ENCODE measurements at places on chromosomes 2 and 18. TPM values are rescaled to one million over a fixed set of nuclear protein-coding genes. Genes with fewer than 3 reads are reported as not detected.

- no peak overlapping the region for H3K4me3 ChIP-seq
- no peak for DNase-seq
- H3K36me3 ChIP-seq, result no peaks in the 10 kb centered on the region
- H3K4me1 ChIP-seq, result no peaks in the 10 kb centered on the region
Measured at GRCh38 chr2:229090225-229090624, 180.9 kb downstream of the PID1 start.

DNA sequence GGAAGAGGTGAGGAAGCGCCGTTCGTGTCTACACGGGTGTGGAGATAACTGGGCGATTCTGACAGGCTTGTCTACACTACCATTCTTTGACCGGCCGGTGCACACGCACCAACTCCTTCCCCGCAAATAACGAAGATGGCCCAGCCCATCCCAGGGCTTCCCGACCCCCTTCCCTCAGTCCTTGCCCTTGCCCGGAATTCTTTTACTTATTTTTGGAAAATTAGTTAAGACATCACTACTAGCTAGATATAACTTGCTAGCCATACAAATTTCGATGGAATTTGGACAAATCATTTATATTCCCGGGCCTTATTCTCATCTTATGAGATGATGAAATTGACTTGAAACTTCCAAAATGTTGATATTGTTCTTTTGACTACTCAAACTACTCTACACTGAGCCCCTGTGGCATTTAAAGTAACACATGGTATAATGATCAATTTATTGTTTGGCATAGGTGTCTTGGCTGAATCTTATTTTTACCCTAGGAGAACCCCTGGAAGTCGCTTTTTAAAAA lies 1.3 kb downstream of the ERICH2 start:
- H3K4me3 ChIP-seq, result peak overlapping the region; percentile 61
- DNase-seq, result no peak
- no peaks in the 10 kb centered on the region for H3K27me3 ChIP-seq
- no peaks in the 10 kb centered on the region for H3K4me1 ChIP-seq

DNA sequence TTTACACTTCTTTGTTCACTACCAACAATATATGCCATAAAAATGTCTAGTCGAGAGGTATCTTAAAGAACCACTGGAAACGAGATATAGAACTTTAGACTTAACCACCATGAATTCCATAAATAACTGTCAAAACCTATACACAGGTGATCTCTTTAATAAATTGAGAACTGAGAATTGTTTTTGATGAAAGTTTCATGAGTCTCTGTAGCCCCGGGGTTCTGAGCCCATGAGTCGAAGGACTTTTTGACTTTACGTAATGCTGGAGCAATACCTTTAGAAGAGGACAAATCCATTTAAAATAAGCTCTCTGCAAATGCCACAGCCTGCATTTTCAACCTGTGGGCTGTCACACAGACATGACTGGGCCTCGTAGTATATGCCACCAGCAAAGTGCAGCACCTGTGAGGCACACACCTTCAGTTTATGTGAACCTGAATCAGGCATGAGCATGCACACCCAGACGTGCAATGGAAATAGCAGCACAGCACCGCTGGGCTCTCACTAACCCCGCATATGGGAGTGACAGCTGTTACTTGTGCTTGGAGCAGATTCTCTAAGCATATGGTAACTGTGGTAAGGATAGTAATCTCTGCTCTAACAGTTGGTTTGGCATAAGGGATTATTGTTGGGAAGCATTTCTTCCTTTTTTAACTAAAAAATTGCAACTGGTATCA lies 383.2 kb downstream of the SOCS6 start:
- no peak for DNase-seq
- no peaks in the 10 kb centered on the region for H3K27me3 ChIP-seq

DNA sequence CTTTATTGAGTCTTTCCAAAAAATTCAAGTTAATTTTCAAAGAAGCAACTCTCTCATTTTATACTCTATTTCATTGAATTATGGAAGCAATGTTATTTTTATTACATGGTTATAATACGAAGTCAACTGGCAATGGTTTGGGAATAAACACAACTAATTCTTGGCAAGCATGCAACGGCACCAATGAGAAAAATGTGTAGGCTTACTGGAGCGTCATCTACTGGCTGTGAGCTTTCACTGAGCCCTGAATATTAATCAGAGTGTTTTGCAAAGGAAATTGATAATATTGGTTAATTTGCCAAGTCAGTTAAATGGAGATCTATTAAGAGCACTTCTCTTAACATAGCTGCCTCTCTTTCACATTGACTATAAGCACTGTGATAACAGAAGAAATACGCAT lies 163.9 kb downstream of the IKZF2 start:
- H3K36me3 ChIP-seq, result no peaks in the 10 kb centered on the region
- H3K4me1 ChIP-seq, result no peaks in the 10 kb centered on the region
- H3K4me3 ChIP-seq, result no peak overlapping the region
- H3K27ac ChIP-seq, result no peak overlapping the region

DNA sequence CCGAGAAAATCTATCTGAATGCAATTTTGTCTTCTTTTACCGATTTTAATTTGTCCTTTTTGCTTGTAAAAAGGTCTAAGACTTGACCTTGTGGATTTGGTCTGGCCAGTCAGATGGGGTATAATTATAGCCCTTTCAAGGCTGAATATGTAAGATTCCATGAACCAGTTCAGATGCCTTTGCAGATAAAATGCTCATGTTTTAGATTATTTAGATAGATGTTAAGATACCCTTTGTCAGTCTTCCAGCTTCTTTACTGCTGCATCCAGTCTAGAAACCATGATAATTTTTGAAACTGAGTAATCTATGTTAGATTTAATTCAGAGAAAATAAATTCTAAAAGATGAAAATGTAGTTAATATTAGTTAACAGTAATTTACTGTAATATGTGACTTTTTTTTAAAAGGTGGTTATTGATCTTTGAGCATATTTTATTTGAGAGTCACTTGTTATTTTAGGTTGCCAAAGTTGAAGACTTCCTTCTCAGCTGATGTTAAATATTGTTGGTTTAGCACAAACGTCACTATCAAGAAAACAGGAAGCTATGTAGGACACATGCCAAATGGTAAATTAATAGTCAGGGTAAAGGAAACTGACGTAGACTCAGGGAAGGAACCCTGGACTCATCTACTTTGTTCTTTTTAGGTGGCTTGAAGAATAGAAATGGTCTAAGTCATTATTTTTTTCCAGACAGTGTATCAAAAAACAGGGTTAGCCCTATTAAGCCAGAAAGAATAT lies 29.8 kb downstream of the BABAM2 start:
- no peaks in the 10 kb centered on the region for H3K27me3 ChIP-seq
- DNase-seq, result no peak
- no peaks in the 10 kb centered on the region for H3K4me1 ChIP-seq

DNA sequence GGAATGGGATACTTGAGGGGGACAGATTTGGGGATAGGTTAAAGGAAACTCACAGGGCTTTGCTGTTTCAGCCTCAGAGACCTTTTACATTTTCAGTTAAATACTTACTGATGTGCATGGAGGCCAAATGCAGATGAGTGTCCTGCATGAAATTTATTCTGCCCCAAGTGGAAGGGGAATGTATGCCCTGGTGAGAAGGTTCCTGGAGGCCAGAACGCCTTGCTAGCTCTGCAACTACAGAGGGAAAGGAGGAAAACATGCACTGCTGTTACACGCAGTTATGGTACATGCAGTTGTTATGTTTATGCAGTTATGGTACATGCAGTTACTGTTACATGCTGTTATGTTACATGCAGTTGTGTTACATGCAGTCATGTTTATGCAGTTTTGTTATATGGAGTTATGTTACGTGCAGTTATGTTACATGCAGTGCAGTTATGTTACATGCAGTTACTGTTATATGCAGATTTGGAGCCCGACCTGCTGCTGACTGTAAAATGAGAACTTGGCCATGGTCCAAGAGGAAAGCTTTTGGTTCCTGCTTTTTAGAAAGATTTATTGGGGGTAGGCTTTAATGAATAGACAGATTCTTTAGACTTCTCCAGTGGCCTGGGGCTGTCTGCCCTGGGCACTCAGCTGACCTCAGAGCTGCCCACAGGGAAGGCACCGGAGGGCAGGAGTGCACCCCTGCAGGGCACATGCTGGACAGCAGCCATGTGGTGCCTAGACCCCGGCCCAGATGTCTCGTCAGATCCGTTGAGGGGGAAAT lies 84.1 kb downstream of the LDLRAD4 start:
- H3K27ac ChIP-seq, result no peak overlapping the region
- DNase-seq, result no peak
- no peaks in the 10 kb centered on the region for H3K36me3 ChIP-seq
- H3K4me3 ChIP-seq, result no peak overlapping the region
- peaks cover 74% of the 10 kb centered on the region for H3K27me3 ChIP-seq
- H3K4me1 ChIP-seq, result no peaks in the 10 kb centered on the region

DNA sequence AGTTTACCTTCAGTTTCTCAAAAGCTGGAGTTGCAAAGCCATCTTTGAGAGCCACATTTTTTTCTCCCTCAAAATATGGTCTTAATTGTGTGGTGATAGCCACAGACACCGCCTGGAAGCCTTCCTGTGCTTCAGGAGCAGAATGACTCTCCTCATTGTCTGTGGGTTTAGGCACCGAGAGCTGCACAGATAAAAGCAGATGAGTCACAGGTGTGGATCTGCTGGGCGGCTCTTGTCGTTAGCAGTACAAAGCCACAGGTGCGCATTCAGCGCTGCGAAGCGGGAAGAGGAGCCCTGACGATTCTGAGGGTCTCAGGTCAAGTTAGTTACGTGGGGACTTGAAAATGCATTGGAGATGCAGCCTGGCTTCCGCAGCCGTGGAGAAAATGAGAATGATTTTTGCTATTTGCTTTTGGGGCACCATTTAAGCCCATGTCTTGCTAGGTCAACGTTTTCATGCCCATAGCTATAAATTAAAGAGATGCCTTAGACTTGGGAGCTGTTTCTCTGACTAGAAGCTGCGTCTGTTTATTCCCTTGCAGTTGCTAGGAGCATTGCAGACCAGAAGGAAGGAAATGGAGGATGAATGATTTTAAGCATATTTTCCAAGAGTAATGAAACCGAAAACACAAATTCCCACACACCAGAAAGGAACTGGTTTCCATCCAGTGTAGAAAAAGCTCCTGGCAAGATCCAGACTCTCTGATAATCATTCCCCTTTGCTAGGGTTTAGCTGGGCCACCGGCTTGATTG lies 51.5 kb downstream of the KLHL29 start:
- DNase-seq, result peak; percentile 17
- H3K36me3 ChIP-seq, result no peaks in the 10 kb centered on the region
- no peaks in the 10 kb centered on the region for H3K27me3 ChIP-seq
- 0 out of 2 replicates have a peak, but pooled peaks cover 11% of the 10 kb centered on the region for H3K4me1 ChIP-seq

The NGEF gene
- total RNA-seq, result 52.2 TPM

Measured in PC-9 (cell line).